Caki2 (cell line): ENCODE measurements at places on chromosomes 11 and 22. TPM values are rescaled to one million over a fixed set of nuclear protein-coding genes. Genes with fewer than 3 reads are reported as not detected.

GRCh38 chr22:35834061-35834460, 116.4 kb downstream of the APOL5 start:
- DNase-seq = no peak

DNA sequence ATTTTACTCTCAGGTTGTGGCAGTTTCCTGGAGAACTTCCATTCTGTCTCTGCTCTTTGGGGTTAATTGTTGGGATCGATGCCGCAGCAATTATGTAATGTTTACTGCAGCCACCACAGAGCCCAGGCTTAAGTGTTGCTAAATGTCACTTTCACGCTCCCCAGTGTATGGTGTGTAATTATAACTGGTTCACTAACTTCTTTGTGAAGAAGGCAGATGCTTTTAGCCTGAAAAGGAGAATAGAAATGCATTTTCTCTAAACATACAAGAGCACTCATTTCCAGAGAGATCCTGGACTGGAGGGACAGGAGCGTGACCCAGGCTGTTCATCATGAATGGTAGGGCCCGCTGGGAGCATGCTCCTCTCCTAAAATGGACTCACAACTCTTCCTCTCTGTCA, 132.2 kb upstream of the PLET1 start:
- DNase-seq = no peak

DNA sequence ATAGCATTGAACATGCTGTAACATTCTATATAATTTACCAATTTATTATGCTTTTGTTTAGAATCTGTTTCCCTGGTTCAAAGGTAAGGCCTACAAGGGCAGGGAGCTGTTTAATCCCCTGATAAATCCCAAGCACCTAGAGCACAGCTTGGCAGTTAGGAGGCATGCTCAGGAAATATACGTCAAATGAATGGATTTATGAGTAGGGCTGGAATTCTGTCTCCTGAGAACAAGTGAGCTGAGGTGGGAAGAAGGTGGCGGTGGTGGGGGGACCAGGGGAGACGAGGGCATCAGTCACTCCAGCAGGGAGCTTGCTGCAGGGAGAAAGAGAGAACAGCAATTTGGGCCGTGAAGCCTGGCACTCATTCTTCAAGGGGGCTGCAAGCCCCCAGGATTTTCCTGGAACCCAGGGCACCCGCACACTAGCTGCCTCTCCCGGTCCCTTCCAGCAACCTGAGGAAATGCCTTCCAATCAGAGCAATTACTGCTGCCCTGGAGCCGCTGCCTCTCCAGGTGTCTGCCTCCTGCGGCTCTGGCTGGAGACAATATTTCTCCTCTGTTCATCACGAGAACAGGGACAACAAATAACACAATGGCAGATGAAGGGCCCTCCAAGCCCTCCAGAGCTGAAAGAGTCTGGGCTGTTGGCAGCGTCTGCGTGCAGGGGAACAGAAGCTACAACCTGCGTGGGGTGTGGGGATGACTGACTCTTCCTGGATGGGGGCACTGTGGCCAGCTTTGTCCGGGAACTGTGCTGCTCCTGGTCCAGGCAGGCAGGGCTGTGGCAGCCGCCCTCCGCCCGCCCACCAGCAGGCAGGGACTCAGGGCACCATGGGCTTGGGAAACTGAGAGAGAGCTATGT, 233.4 kb downstream of the ST3GAL4 start:
- no peak for DNase-seq

DNA sequence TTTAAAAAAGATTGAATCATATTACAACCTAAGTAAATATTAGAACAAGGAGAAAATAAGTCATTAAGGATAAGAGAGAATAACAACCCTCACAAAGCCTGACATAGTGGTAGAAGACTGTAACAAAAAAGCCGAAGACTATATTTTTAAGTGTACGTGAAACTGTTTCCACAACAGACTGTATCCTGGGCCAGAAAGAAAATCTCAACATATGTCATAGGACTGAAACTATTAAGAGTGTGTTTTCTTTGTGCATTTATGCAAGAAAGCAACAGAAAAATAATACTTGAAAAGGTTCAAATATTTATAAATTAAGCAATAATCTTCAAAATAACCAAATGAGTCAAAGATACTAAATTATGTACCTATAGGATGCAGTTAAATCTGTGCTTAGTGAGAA, 309.8 kb downstream of the CASP12 start:
- no peak for DNase-seq

GRCh38 chr11:132858223-132858622, 674.1 kb downstream of the OPCML start:
- peak; percentile 4 for DNase-seq

- DNase-seq = peak; percentile 29
Observed at GRCh38 chr11:60786811-60787567, 1.9 kb downstream of the MS4A10 start.

GRCh38 chr11:34145847-34146381, 40.5 kb downstream of the NAT10 start:
- no peak for DNase-seq

DNA sequence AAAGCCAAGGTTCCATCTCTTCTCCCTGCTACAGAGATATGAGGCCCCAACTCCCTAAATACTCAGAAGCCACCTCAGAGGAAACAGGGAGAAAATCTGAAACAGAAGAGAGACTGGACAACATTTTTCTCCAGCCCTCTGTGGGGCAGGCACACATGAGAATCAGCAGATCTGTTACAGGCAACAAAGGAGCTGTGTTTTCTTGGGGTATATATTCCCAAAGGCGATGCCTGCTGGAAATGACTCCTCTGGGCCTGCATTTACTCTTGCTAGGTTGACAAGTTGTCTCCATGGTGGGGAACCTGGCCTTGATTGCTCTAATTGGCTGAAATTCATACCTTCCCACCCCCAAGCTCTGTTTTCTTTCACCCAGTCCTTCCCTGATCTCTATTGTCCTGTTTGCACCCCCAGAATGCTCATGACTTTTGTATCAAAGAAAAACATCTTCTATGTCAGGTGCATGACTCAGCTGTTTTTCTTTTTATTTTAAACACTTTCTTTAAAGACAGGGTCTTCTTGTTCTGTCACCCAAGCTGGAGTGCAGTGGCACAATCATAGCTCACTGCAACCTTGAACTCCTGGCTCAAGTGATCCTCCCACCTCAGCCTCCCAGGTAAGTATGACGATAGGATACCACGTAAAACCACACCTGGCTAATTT, 23.5 kb upstream of the P2RY6 start:
- no peak for DNase-seq

GRCh38 chr22:26457661-26458272, 25.8 kb downstream of the HPS4 start:
- no peak for DNase-seq

DNA sequence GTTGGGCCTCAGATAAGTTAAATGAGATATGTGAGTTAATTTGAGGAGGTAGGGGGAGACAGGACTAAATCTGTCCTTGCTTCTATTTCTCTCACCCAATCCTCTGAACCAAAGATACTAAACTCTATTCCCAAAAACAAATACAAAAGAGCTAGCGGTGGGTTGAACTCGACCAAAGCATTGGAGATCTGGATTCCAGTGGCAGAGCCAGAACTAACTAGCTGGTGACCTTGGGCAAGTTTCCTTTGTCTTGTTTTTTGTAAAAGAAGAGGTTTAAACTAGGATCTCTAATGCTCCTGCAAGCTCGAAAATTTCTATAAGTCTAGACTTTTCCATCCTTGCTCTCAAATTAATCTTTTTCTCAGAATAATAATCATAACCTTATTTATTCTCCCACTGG, 1.5 kb downstream of the ME3 start:
- DNase-seq = no peak

GRCh38 chr11:108824545-108824944, 159.7 kb downstream of the DDX10 start:
- DNase-seq = no peak

DNA sequence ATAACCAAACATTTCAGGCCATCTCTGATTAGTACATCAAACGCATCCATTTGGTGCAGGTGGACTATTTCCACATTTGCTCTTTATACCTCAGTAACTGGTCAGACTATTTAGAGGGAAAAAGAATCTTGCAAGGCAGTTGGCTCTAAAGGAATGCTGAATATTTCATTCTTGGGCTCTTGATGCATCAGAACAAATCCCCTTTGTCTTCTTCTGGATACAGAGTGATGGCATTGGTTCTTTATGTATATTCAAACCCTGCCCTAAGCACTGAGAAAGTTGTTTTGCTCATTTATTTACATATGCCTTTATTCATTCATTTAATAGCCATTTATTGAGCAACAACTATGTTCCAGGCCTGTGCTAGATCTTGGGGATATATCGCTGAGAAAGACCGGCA, 31.1 kb upstream of the RAB30 start:
- DNase-seq = no peak

DNA sequence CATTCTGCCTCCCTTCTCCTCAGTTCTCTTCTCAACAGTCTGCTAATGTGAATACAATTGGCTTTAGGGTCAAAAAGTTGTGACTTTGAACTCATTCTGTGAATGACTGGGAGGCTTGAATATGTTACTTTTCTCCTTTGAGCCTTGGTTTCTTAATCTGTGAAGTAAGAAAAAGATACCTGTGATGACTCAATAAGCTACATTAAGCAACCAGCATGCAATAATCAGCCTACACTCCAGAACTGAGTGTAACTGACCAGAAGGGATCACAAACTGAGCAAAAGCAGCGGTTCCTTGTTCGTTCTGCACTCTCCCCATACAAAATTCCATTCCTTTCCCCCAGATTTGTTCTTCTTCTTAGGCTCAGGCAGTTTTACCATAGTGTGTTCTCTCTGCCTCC, 23.4 kb downstream of the ZNF202 start:
- DNase-seq = no peak

DNA sequence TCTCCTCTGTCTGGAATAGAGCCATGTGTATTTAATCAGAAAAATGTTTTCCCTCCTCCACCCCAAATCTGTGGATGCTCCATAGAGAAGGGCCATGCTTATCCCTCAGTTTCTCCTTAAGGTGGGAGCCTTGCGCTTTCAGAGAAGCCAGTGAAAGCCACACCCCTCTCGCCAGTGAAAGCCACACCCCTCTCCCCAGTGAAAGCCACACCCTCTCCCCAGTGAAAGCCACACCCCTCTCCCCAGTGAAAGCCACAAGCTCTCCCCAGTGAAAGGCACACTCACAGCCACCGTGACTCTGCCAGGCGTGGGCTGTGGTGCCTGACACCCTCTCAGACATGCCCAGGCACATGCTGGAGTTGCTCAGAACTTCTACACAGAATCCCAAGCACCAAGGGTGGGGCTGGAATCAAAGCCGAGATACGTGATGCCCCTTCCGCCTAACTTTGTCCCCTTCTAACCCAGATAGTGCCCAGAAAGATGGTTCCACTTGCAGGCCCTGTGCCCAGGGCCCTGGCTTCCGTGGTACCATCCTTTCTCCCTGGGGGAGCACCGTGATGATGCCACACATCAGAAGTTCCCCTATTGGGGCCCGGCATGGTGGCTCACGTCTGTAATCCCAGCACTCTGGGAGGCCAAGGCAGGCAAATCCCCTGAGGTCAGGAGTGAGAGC, 16.5 kb upstream of the PRR5 start:
- DNase-seq = peak; percentile 92

GRCh38 chr11:61701242-61701886, 21.2 kb downstream of the DAGLA start:
- DNase-seq = peak; percentile 22

DNA sequence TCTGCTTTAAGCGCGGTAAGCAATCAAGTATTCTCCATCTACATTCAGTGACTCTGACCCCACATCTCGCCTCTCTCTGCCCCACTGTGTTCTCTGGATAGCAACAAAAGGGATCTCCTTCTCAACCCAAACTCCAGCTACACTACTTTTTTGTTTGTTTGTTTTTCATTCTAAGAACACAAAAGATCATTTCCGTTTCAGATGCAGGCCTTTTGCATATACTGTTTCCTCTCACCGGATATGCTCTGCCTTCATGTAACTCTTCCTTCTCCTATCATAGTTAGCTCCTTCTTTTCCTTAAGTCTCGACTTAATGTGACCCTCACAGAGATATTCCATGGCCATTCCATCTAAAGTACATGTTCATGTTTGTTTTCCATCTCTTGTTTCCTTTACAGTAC, 179.8 kb upstream of the MTMR2 start:
- no peak for DNase-seq

- DNase-seq = no peak
Observed at GRCh38 chr11:99567334-99567956, 546.7 kb downstream of the CNTN5 start.

DNA sequence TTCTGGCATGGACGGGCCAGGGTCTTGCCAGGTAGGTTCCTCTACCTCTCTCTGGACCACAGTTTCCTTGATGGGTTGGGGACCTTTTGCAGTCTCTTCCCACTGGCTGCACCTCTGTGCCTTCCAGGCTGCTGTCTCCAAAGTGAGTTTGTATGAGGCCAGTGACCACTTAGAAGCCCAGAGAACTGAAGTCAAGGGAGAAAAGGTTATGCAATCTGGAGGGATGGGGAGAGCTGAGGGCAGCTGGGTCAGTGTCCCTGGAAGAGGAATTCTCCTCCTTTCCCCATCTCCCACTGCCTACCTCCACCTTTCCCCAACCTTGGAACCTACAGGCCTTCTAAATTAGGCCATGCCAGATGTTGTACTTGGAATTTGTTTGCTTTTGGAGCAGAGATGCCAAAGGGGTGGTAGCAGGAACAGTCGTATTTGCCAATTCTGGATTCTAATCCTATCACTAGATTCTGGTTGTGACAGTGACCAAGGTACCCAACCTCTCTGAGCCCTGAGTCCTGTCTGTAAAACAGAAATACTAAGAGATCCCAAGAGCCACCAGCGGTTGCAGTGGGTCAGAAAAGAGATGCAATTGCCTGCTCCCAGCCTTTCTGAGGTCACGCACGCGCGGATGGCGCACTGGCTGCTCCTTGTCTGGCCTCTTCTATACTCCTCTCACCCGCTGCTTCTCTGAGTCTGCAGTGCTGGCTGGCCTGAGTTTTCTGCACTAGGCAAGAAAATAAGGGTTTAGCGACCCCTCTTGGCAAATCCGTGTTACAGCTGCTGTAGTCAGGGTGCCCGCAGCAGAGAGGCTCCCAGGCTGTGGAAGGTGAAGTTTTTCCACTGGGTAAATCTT, 10.7 kb upstream of the ACCSL start:
- DNase-seq = peak; percentile 29

- no peak for DNase-seq
Observed at GRCh38 chr22:19178065-19178656, 375 bp downstream of the SLC25A1 start.

PPP1CA gene
- 251 and 260 TPM in 2 replicates for total RNA-seq

NOX4 gene
- not detected in 2 replicates for total RNA-seq

KRTAP5-11 gene
- total RNA-seq = not detected in 2 replicates

RIN1 gene
- total RNA-seq = 24.5 and 28.4 TPM in 2 replicates

PVALB gene
- not detected in 2 replicates for total RNA-seq

C11orf42 gene
- not detected in 2 replicates for total RNA-seq

SLC29A2 gene
- total RNA-seq = not detected in 2 replicates

SCGB1A1 gene
- total RNA-seq = not detected in 2 replicates

MMP27 gene
- total RNA-seq = not detected in 2 replicates

POU2AF2 gene
- not detected in 2 replicates for total RNA-seq

GRIA4 gene
- total RNA-seq = 17.1 and 28.8 TPM in 2 replicates

SGSM1 gene
- 0.06 and 0.27 TPM in 2 replicates for total RNA-seq

MEI1 gene
- 0.87 and 2.6 TPM in 2 replicates for total RNA-seq

APOL2 gene
- total RNA-seq = 52.4 and 68.0 TPM in 2 replicates
